ENCODE measurements at places on chromosomes 7 and 10. TPM values are rescaled to one million over a fixed set of nuclear protein-coding genes. Genes with fewer than 3 reads are reported as not detected.

MYPN gene
- not detected for polyA plus RNA-seq

MRC1 gene
- 2.3 TPM for polyA plus RNA-seq

PTPRZ1 gene
- 26.3 TPM for polyA plus RNA-seq

HHEX gene
- 5.1 TPM for polyA plus RNA-seq

CPA2 gene
- 0.97 TPM for polyA plus RNA-seq

SPDYE16 gene
- polyA plus RNA-seq = not detected

MUC3A gene
- 0.12 TPM for polyA plus RNA-seq

CALCR gene
- not detected for polyA plus RNA-seq

RBM17 gene
- polyA plus RNA-seq = 83.5 TPM

PALD1 gene
- polyA plus RNA-seq = 6.4 TPM

RAB19 gene
- 0.75 TPM for polyA plus RNA-seq

LHFPL3 gene
- polyA plus RNA-seq = 5.4 TPM

AKR1D1 gene
- not detected for polyA plus RNA-seq

SPDYE11 gene
- polyA plus RNA-seq = not detected

ASZ1 gene
- not detected for polyA plus RNA-seq

BICC1 gene
- 0.49 TPM for polyA plus RNA-seq

PIK3AP1 gene
- polyA plus RNA-seq = 3.4 TPM

CXCL12 gene
- polyA plus RNA-seq = 11.5 TPM

ELOVL3 gene
- 0.80 TPM for polyA plus RNA-seq

IKZF1 gene
- polyA plus RNA-seq = 0.42 TPM

METTL27 gene
- 23.2 TPM for polyA plus RNA-seq

GNG11 gene
- polyA plus RNA-seq = 6.1 TPM

MBL2 gene
- polyA plus RNA-seq = not detected

SEMA3A gene
- 0.25 TPM for polyA plus RNA-seq

TMEM213 gene
- not detected for polyA plus RNA-seq

SLC18A3 gene
- polyA plus RNA-seq = 1.2 TPM

JAZF1 gene
- polyA plus RNA-seq = 11.3 TPM

GOLGA7B gene
- 10.7 TPM for polyA plus RNA-seq

CLRN3 gene
- not detected for polyA plus RNA-seq

Data from brain (organoid and tissue), 16 donors.